ENCODE measurements at places on chromosomes 1 and 21.

- no peak for DNase-seq
Observed at GRCh38 chr1:230147253-230148125, 80.5 kb downstream of the GALNT2 start.

DNA sequence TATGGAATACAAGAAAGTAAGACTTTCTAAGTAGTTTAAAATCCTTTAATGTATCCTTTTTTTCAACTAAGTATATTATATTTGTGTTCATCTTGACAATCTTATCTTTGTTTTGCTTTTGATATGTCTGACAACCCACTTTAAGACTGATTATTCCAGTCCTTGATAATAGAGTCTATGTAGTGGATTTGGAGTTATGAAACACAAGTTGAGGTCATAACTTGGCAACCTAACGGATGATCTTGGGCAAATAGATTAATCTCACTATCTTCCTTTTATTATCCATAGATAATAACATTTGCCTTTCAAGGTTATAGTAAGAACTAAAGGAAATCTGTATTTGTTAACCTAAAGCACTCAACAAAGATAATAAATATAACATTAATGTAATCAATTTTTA is 4.8 kb upstream of the GBP2 start:
- no peak for DNase-seq

DNA sequence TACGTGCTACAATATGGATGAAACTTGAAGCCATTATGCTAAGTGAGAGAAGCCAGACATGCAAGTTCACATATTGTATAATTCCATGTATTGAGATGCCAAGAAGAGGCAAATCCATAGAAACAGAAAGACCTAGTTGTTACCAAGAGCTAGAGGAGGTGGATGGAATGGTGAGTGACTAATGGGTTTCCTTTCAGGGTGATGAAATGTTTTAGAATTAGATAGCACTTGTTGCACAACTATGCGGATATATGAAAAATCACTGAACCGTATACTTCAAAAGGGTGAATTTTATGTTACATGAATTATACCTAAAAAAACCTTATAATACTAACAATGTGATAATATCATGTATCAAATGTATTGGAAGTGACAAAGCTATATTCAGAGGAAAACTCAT is 18.1 kb downstream of the EPHA10 start:
- no peak for DNase-seq

DNA sequence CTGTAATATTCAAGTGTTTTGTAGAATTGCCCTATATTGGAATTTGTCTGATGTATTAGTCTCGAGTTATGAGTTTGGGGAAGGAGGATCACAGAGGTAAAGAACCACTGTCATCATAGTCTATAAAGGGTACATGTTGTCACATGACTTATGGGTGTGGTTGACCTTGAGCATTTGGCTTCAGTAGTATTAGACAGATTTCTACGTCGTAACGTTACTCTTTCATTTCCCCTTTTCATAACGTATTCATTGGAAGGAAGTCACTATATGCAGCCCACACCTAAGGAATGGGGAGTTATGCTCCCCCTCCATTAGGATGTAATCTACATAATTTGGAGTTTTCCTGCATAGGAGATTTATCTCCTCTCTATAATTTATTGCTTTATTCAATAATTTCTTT is 110.1 kb upstream of the VAV3 start:
- DNase-seq, result no peak

DNA sequence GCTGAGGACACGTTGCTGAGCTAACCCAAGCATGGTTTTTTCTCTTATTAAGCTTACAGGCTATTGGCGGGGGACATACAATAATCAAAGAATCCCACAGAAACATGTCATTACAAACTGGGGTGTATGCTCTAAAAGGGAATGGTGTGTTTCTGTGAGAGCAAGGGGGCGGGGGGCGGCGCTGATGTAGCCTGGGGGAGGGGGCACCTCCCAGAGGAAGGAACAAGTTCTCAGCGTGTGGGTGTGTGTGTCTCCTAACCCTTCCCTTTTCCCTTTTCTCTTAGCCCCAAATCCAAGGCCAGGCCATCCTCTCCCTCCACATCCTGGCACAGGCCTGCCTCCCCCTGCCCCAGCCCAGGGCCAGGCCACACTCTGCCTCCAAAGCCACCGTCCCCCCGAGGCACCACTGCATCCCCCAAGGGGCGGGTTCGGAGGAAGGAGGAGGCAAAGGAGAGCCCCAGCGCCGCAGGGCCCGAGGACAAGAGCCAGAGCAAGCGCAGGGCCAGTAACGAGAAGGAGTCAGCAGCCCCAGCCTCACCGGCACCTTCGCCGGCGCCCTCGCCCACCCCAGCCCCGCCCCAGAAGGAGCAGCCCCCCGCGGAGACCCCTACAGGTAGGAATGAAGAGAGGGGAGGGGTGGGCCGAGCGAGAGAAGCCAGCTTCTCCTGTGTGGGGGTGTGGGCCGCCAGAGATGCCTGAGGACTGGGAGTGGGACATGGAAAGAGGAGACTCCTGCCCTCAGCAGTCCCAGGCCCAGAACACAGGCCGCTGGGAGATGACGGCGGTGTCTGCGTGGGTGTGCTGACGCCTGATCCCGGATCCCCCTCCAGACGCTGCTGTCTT is 21.9 kb downstream of the MAP7D1 start:
- no peak for DNase-seq

- no peak for DNase-seq
Observed at GRCh38 chr1:169495916-169496315, 10.2 kb upstream of the SLC19A2 start.

DNA sequence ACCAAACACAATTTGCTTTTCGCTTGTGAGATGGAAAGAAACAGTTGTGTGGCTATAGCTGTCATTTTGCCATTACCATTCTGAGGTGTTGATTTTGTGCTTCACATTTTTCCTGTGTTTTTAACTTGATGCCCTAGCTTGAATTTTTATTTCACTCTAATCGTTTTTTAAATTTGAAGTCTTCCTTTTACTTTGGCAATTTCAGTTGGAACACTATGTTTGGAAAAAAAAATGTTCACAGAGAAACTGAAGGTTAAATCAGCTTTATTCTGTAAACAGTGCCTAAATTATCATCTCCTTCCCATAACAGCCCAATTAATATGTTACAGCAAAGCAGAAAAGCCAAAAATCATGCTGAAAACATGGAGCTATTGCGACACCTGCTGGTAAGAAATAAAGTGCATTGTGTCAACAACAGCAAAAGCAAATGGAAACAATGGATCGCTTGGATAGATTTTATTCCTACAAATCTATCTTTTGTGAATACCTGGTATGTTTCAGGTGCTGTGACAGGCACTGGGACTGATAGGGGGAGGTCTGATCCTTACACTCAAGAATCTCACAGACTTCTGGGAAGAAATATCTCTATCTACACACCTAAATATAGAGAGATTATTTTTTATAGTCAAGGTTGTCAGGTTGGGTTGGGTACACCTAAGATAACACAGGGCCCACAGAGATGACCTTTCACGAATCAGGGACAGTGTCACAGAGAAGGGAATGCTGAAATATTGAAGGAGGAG is 16.2 kb upstream of the ERICH3 start:
- DNase-seq, result peak; percentile 46

DNA sequence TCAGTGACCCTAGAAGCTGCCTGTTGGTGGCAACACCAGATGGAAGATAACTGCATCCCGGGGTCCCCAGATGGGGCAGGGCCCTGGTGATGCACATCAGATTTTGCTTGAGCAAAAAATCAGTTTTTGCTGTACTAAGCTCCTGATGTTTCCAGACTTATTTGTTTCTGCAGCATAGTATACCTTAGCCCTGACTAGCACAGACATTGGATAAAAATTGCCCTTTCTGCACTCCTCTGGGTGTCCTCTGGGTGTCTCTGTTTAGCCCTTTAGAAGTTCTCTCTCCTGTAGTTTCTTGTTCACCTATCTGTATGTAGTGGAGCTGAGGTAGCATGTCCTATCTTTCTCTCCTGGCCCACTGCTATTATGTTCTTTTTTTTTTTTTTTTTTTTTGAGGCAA is 30.3 kb upstream of the PLA2G2C start:
- DNase-seq, result no peak

DNA sequence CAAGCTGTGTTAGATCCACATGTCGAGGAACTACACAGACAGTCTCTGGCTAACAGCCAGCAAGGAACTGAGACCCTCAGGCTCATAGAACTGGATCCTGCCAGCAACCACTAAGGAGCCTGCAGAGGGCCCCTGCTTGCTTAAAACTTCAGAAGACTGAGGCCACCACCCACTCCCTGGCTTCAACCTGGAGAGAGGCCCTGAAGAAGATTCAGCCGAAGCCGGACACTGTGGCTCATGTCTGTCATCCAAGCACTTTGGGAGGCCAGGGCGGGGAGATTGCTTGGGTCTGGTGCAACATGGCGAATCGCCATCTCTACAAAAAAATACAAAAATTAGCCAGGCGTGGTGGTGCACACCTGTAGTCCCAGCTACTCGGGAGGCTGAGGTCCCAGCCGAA is 92.6 kb upstream of the TMPRSS2 start:
- no peak for DNase-seq

DNA sequence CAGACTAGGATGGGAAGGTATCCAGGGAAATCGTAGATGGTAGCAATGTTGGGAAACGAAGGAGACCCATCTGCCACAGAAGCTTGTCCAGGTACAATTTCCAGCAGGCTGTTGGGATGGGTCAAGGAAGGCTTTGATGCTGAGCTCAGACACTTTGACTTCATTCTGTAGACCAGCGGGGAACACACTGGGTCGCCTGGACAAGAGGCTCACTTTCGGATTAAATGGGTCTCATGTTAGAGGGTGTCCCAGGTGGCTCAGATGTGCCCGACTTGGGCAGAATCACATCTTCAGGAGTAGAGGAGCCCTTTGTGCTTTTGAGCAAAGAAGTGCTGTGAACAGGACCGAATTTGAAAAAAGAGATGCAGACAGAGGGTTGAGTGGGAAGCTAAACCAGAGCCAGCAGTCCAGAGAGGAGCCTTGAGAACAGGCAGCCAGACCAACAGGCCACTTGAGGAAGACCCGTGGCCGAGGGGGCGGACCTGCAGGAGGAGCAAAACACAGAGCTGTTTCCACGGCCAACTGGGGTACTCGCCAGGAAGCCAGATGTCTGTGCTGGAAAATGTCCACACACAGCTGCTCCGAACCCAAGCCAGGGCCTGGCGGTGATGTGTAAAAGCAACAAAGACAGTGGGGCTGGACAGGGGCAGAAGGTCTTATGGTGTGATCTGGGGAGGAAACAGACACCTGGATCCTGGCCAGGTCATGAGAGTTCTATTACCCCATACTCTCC is 146.9 kb downstream of the AJAP1 start:
- no peak for DNase-seq

All from HS-27A (cell line).